Astrocyte of the hippocampus (primary cell): ENCODE measurements at places on chromosomes 7 and 10.

- DNase-seq: no peak
Observed at GRCh38 chr10:131168238-131168875, 143.2 kb downstream of the TCERG1L start.

GRCh38 chr7:158108646-158109293 lies 478.9 kb downstream of the PTPRN2 start:
- no peak for DNase-seq

DNA sequence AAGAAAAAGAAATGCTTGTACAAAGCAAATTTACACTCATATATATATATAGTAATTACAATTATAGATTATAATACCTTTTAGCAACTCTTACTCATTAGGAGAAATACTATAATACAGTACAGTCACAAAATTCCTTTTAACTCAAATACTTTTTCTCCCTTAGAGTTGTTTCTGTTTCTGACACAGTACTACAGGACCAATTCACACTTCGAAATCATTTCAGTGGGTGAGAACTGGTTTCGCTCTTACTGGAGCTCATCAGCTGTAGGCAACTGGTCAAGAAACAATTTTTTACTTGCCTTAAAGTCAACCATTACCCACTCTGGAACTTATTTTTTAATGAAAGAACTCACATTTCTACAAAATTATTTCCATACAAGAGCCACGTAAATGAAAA lies 6.0 kb downstream of the CCDC186 start:
- DNase-seq: no peak

DNA sequence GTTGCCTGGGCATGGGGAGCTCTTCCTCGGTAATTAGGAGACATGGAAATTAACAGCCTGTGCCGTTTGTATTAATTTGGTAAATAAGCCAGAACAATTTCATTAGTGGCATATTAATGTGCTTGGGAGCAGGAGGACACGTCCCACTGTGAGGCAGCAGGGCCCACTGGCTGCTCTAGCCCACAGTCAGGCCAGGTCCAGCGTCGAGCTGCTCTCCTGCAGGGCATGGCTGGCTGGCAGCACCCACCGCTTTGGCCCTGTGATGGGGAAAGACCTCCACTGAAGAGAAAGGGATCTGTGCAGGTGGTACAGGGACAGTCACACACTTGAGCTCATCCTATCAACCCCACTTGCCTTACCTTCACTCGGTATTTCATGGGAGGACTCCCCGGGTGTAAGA lies 37.5 kb upstream of the LRRC4 start:
- DNase-seq: no peak

DNA sequence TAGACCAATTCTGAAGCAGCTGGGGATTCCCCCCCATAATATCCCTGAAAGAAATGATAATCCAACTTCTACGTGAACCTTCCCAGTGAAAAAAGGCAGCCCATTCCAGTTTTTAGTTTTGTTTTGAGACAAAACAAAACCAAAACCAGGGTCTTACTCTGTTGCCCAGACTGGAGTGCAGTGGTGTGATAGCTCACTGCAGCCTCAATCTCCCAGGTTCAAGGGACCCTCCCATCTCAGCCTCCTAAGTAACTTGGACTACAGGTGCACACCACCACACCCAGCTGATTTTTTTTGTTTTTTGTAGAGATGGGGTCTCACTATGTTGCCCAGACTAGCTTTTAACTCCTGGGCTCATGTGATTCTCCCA lies 12.5 kb upstream of the ARPC1A start:
- no peak for DNase-seq

DNA sequence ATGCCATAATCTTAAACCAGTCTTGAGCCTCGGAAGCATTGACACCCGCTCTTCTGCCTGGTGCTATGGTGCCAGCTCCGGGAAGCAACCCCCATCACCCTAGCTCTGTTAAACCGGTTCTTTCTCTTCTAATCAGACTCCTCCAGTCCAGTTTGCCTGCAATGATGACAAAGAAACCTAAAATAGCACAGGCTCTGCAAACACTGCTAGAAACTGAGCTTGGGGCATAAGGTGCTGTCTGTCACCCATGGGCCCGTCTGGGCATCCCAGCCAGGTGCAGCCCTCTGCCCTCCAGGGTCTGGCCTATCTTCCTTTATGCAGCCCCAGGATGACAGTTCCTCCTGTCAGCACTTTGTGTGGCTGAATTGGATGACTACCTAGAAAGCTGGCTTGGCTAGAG lies 14.2 kb upstream of the CAMK2G start:
- no peak for DNase-seq

DNA sequence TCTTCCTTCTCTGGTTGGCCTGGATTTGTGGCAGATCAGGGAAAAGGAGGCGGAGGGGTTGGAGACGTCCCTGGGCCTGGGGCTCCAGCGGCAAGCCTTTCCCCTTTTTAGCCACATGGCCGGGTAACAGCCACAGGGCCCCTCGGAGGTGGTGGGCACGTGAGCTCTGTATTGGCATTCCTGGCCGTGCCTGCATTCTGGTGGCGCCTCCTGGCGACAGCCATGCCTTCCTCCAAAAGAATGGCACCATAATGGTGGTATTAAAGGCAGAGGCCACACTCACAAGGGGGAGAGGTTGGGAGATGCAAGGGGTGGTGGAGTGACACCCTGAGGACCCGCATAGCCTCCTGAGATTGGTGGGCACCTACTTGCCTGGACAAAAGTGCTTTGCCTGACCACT lies 3.0 kb upstream of the AQP1 start:
- no peak for DNase-seq
